ENCODE measurements at places on chromosomes 5 and 9. TPM values are rescaled to one million over a fixed set of nuclear protein-coding genes. Genes with fewer than 3 reads are reported as not detected.

Gene SOHLH1
- total RNA-seq, result not detected

Gene GABRB2
- total RNA-seq, result 0.79 TPM

Gene TMEM174
- total RNA-seq, result not detected

Gene TSTD2
- 19.6 TPM for total RNA-seq

Gene PLEKHG4B
- total RNA-seq, result 51.4 TPM

Gene SYNPO
- total RNA-seq, result 2.1 TPM

Gene KCNV2
- total RNA-seq, result not detected

Gene ARSI
- total RNA-seq, result 5.9 TPM

Gene NXNL2
- 2.2 TPM for total RNA-seq

Gene PDCD1LG2
- total RNA-seq, result not detected

DNA sequence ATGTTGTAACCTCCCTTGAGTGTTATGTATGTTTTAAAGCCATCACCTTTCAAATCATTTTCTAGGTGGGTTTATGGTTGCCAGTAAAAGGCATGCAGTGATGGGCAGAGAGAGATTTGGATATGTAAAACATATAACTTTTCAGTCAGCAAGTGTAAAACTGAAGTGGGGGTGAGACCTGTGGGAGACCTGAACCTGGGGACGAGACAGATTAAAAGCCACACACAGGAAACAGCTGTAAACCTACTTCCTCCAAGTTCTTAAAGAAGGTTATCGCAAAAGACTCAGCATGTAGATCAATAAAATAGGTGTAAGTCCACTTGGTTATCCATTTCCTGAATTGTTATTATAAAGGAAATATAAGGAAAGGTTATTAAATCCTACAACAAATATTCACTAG lies 76.6 kb downstream of the YIPF5 start:
- no peak for DNase-seq

DNA sequence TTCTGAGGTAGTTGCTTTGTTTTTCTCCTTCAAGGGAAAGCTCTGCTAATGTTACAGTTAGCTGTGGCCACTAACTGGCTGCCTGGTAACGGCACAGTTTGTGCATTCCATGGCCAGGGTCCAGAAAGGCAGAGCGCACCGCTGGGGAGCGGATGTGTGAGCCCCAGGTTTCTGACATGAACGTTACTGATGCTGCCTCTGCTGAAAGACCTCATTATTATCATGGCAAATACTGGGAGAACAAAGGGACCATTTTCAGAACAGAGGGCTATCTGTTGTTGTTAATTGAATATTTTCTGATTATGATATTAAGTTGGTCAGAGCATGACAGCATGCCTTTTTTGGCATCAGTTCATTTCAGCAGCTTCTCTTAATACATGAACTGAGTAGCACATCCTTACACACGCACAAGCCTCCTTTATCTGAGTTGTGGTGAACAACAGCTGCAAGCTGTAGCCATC lies 134.1 kb downstream of the NUDT12 start:
- DNase-seq, result no peak

GRCh38 chr9:102398205-102398604 lies 596.9 kb upstream of the CYLC2 start:
- no peak for DNase-seq

- no peak for DNase-seq
These were observed 49.2 kb upstream of the KIAA1958 start for GRCh38 chr9:112437406-112437805.

DNA sequence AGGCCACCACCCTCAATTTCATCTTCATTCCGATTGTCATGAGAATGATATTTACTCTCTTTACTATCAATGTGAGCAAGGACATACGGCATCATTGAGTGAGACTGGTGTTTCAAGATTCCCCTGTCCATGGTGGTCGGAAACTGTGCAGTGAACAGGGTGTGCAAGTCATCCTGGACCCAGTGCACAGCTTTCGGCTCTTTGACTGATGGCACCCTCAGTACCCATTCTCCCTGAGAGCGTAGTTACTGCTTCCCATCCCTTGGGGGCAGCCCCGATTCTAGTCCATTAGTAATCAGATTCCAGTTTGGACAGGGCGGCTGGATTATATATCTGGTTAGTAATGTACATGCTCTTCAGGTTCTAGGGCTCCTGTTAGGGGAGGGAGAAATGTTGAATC lies 61.7 kb upstream of the SUB1 start:
- DNase-seq, result peak; percentile 15

- no peak for DNase-seq
These were observed 210.1 kb downstream of the PSAT1 start for GRCh38 chr9:78507037-78507436.

GRCh38 chr5:143229896-143230675 lies 173.4 kb downstream of the NR3C1 start:
- DNase-seq, result no peak

- DNase-seq, result no peak
These were observed 88.9 kb upstream of the TYRP1 start for GRCh38 chr9:12604164-12604821.

DNA sequence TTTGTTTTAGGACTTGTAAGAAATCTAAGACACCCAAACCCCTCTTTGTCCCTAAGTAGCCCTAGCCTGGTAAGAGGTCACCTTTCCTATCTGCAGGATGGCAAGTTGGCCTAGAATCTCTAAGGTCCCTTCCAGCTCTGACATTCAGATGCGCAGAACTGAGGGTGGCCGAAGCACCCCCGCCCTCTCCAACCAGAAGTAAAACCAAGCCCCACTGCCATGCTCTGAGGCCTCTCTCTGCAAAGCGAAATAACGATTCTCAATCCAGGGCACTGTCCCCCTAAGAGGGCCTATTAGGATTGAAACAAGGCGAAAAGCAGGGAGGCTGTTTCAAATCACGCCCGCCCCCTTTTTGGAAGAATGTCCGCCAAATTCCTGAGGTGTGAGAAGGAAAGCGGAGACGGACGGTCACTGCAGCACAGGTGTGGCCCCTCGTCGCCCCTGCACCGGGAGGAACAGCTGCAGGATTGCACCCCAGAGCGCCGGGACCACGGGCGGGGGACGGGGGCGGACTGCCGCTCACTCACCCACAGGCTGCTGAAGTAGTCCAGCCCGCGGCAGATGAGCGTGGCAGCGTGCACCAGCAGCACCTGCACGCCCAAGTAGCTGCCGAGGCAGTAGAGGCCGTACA lies 824 bp downstream of the TMEM245 start:
- DNase-seq, result peak; percentile 53

- DNase-seq, result no peak
These were observed 119.5 kb upstream of the TNC start for GRCh38 chr9:115237385-115237998.

- no peak for DNase-seq
These were observed 251.8 kb upstream of the DMRT1 start for GRCh38 chr9:589723-590122.

- peak; percentile 25 for DNase-seq
These were observed 789.3 kb downstream of the SEMA5A start for GRCh38 chr5:8756498-8757084.

DNA sequence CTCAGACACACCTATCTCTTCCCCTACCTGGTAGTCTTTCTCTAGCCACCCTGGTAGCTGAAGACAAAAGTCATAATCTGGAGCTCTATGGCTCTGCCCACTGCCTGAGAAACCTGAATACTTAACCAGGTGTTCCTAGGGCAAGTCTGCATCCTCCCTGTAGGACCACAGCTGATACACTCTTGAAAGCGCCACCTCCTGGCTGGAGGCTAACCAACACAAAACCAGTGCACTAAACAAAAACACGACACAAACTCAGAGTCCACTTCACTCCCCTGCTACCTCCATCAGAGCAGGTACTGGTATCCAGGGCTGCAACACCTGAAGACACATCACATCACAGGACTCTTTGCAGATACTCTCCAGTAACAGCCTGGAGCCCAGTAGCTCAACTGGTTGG lies 84.6 kb upstream of the ANXA1 start:
- peak; percentile 30 for DNase-seq

- DNase-seq, result peak; percentile 66
These were observed 47.1 kb downstream of the EHMT1 start for GRCh38 chr9:137665697-137666512.

GRCh38 chr9:107694390-107694789 lies 204.8 kb upstream of the KLF4 start:
- DNase-seq, result no peak

DNA sequence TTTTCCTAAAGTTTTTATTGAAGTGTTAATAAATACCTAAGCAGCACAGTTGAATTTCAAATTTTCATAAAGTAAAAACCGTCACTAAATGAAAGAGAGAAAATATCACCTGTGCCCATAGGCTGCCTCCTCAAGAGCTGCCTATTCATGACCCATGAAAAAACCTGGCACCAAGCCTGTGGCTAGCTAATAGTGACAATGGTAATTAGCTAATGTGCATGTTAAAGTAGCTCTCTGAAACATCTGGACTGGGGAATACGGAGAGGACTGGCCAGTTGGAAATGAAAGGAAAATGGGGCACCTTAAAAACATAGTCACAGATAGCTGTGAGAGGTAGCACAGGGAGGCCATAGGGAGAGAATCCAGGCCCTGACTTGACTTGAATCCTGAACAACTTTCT lies 5.4 kb upstream of the GNE start:
- no peak for DNase-seq

GRCh38 chr5:67100301-67100700 lies 96.3 kb downstream of the CD180 start:
- no peak for DNase-seq

GRCh38 chr5:137254119-137255090 lies 244.7 kb downstream of the SPOCK1 start:
- no peak for DNase-seq

DNA sequence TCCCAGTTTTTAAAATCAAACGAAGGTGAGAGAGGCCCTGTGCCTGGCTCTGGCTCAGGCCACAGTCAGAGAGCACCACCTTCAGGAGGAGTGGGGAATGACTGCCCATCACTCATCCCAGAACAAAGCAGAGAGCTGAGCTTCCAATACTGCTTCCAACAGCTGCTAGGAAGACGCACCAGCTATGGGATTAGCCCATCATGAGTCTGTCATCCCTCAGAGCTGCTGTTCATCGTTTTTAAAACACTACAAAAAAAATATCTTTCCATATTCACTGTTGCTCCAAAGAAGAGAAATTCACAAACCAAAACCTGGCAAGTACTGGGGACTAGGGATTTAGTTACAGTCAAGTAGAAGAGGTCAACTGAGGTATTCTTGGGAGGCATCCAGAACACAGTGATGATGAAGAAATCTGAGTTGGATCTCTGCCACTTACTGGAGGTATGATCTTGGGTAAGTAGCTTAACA lies 102.4 kb downstream of the CDK5RAP2 start:
- DNase-seq, result peak; percentile 75

DNA sequence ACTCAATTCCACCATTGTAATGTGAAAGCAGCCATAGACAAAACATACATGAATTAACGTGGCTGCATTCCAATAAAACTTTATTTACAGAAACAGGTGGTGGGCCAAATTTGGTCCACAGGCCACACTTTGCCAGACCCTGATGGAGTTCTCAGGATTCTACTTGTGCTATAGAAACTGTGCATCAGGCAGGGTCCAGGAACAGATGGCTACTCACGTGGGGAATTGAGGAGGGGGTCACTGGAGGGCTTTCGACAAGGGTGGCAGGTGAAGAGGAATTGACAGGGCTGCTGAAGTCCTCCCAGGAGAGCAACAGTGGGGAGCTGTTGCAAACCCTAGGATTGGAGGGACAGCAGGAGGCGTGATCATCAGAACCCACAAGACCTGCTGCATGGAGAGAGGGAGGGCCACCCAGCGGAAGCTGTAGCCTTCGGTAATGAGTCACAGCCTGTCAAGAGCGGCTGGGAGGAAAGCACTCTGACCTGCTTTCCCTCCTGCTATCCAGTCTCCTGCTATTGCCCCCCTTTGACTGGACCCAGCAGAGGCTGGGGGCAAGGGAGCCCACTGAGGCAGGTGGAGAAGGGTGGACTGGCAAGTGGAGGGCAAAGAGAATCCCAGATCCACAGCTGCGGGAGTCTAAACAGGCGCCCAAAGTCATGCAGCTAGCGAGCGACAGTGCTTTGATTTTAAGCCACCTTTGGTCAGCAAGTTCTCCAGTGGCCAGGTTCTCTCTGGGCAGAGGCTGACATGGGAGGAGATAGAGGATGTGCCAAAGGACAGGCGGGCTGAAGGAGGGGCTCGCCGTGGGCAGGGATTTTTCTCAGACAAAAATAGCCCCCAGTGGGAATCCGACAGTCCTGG lies 138.3 kb upstream of the SMIM23 start:
- no peak for DNase-seq

DNA sequence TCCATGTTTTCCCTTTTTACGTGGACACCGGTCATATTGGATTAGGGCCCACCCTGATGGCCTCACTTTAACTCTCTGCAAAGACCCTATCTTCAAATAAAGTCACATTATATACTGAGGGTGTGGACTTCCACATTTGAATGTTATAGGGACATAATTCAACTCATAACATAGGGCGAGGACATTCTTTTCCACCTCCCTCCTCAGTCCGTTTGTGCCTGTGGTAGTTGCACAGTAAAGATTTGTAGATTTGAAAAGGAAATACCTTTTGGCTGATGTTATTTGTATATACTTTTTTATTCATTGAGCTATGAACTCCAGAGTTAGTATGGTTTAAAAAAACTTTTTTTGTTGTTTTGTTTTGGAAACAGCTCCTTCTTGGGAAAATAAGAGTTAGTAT lies 51.0 kb upstream of the DHFR start:
- no peak for DNase-seq

- no peak for DNase-seq
These were observed 79.1 kb downstream of the ZNF618 start for GRCh38 chr9:113955076-113955752.

DNA sequence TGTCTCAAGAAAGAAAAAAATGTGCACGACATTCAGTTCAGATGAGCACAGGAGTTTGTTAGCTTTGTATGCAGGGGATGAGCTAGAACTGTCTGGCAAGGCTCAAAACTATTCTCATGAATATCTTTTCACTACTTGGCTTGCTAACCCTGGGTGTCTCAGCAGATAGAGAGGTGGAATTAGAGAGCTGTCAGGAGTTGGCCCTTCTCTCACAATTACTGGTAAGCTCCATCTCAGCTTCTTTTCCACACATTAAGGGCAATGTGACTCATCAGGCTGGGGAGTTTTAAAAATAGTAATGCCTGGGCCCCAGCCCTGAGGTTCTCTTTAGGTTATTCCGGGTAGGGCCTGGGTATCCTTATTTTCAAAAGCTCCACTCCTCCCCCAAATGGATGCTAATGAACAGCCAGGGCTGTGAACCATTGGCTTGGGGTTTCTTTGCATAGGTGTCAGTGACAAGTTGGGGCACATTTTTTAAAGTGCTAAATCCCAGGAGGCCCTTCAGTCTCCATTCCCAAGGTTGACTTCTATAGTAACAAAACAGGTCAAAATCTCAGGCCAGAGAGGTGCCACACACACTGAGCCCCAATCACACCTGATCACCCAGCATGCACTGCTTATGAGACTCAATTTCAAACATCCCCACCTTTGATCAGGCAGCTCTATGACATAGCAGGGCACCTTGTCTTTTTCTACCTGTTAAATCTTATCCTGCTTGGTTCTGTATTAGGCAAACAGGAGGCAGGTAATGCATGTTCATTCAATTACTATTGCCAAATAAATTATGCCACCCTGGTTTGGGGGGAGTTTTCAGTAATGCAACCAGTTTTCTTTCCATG lies 239.7 kb upstream of the DAP start:
- no peak for DNase-seq

All from WTC11 (cell line).